ENCODE measurements at places on chromosomes 2 and 18.

- DNase-seq: no peak
These were observed 70.2 kb downstream of the AOX1 start for GRCh38 chr2:200655918-200656580.

DNA sequence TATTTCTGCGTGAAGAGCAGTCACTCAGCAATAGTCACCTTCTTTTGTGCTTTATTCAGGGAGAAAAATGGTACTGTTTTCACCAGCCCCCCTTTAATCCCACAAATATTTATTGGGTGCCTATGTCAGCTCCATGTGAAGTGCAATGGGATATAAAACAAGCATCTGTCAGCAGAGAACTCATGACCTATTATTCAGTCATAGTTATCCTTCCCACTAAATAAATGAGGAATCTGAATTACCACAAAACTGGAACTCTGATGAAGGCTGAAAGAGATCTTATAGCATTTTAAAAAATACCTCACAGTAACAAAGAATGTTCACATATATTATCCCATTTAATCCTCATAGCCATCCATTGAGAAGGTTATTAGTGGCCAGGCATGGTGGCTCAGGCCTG, 45.8 kb downstream of the DHX57 start:
- no peak for DNase-seq

DNA sequence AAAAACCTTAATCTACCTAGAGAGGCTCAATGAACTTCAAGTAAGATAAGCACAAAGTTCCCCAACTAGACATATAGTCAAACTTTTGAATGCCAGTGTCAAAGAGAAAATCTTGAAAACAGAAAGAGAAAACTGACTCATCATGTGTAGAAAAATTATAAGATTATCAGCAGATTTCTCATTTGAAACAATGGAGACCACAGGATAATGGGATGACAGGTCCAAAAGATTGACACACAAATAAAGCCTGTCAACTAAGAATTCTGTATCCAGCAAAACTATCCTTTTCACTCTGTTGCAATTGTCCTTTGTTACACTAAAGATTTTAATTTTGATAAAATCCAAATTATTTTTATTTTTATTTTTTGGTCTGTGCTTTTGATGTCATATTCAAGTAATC, 61.6 kb downstream of the COPS8 start:
- DNase-seq: no peak

GRCh38 chr2:18959952-18960717, 370.8 kb upstream of the NT5C1B start:
- DNase-seq: no peak

- DNase-seq: no peak
These were observed 16.3 kb upstream of the MFF start for GRCh38 chr2:227308784-227309183.

- DNase-seq: no peak
These were observed 28.4 kb downstream of the MEX3C start for GRCh38 chr18:51168960-51169662.

DNA sequence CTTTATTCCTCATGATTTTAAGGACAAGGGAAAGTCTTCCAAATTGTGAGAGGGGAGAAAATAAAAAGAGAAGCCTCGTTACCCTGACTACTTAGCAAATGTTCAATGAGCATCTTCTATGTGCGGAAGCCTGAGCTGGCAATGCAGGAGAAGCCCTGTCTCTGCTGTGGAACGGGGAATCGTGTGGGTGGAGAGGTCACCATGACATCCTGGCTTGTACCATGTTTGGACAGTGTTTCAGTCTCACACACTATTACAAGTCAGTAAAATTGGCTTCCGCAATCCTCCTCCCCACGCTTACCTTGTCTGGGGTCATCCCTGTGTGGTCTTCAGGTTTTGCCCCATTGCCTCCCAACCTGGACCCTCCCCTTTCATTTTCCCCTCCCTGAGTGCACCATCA, 65.0 kb upstream of the PPM1B start:
- no peak for DNase-seq

GRCh38 chr2:101124643-101125366, 26.4 kb downstream of the TBC1D8 start:
- no peak for DNase-seq

DNA sequence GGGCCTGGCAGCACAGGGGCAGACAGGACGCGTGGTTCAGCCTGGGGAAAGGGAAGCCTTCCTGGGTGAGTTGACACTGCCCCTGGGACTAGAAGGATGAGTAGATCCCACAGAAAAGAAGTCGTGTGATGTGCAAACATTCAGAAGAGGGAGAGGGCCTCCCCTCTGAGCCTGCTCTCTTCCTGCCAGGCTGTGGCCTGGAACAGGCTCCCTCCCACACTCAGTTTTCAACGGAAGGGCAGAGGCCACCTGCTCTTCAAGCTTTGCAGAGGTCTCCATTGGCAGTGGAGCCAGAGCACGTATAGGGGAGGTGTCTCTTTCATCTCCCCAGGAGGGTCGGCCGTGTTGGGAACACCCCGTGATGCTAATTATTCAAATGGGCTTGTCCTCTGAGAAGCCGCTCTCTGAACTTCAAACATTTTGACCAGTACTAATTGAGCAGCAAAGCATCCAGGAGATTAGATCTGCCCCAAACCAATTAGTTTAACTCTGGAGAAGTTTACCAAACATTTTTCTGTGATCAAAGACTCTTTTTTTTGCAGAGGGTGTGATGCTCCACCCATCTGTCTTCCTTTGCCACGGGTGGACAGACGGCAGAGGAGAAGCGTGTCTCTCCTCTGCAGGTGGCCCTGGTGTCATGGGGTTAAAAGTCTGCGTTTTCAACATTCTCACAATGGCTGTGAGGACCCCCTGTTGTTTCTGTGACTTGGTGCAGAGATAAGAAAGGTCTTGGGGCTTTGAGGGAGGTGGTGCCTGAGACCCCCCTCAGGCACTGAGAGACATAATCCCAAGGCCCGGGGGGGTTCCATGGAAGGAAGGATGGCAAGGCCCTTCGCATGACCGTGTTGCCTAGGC, 29.5 kb upstream of the ODC1 start:
- DNase-seq: no peak

- DNase-seq: no peak
These were observed 117.6 kb upstream of the RASGRP3 start for GRCh38 chr2:33358878-33359277.

- no peak for DNase-seq
These were observed 24.7 kb upstream of the AGAP1 start for GRCh38 chr2:235468978-235469655.

DNA sequence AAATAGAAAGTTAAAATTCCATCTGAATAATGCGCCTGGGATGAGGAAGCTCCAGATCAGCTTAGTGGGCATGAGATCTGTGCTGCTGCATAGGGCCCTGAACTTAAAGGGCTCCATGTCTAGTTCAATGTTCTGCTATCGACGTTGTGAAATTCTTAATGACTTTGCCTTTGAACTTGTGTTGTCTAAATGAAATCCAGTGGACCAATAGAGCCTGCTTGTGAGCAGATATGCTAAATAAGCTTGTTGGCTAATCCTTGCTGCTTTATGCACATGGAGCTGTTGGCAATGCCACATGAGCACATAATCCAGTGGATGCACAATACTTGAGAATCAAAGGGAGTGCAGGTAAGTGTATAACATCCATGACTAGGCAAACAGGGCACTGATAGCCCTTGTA, 228.6 kb downstream of the TNS1 start:
- DNase-seq: no peak

DNA sequence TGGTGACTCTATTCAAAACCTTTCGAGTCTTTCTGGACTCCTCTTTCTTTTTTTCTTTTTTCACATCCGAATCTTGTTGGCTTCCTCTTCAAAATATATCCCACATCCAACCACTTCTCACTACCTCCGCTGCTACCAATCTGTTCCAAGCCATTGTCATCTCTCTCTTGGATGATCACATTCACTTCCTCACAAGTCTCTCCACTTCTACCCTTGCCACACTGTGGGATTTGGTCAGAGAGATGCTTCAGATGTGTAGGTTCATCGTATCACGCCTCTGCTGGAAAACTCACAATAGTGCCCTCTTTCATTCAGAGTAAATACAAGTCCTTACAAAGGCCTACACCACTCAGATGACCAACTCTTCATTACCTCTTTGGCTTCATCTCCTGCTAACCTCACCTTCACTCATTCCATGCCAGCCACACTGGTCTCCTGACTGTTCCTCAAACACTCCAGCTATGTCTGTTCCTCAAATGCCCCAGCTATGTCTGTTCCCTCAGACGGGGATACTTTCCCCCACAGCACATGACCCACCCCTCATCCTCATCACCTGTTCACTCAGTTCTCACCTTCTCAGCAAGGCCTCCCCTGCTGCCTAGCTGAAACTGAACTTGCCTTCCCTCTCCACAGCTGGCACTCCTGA, 67.2 kb upstream of the PELI1 start:
- no peak for DNase-seq

- no peak for DNase-seq
These were observed 15.9 kb downstream of the RNF152 start for GRCh38 chr18:61876899-61877298.

GRCh38 chr2:170690640-170691039, 24.5 kb upstream of the SP5 start:
- DNase-seq: no peak

DNA sequence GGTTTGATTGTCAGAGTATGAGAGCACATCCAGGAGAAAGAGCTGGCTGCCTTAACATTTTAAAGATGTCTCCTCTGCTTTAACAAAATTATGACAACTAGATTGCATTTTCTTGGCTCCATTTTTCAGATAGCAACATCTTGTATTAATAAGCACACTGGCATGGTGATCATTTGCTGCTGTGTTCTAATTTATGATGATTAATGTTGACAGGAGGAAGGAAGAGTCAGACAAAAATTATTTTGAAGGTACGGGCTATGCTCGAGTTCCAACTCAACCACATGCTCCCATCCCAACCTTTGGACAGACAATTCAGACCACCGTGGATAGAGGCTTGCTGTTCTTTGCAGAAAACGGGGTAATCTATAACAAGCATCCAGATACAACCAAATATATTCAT, 98.2 kb upstream of the TTC39C start:
- no peak for DNase-seq

GRCh38 chr18:49691177-49691608, 122.1 kb downstream of the ACAA2 start:
- DNase-seq: no peak

DNA sequence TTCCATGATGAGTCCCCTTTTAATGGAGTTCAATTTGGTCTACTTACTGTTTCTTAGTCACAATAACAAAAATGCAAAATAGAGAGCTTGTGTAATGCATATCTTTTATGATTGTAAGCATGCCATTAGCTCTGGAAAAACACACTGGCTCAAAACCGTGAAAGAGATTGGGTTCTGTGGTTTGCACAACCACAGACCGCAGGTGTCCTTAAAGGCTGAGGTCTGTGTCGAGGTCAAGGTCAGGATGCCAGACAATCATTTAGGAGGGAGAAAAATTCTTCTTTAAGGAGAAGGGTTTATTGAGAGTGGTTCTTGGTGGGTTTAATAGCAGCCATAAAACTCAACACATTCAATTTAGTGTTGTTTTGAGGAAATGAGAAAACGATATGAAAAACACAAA, 487.2 kb downstream of the GALR1 start:
- no peak for DNase-seq

DNA sequence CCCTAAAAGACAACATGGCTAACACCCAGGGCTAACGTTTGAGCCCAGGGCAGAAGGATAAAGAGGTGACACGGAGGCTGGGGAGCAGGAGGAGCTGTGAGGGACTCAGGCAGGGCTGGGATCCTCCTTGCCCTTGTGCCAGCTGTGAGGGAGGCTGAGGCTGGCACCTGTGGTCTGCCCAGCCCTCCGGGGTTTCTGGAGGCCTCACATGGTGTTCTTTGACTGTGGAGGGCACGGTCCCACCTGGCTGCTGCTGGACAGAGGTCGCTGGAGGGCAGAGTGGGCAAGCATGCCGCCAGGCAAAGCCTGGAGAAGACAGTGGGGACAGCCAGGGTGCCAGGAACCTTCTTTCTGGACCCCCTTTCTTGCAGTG, 26.8 kb upstream of the CNNM3 start:
- DNase-seq: no peak

- DNase-seq: no peak
These were observed 7.7 kb upstream of the EHD3 start for GRCh38 chr2:31226266-31226665.

DNA sequence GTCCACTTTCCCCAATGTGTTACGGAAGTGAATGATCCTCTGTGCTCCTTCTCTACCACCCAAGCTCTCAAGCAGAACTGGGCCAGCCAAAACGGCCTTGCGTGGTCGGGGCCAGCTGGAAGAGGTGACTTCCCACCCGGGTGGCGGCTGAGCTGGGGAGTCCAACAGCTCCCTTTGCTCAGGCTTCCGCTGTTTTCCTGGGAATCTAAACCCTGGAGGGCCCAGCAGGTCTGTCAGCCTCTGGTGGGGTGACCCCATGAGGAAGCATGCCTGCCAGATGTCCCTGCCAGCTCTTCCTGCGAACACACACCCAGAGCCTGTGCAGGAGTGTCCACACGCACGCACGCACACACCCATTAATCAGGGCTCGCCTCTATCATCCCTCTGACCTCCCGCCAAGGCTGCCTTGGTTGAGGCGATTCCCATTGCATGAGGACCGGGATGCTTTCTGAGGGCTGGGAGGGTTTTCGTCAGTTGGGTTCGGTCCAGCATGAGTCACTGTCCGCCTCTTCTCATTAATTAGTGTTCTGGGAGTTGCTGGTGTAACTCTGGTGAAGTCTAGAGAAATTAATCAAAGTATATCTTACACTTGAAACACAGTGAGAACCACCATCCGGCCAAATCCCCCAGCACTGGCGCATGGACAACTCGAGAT, 90.6 kb downstream of the TWIST2 start:
- no peak for DNase-seq

DNA sequence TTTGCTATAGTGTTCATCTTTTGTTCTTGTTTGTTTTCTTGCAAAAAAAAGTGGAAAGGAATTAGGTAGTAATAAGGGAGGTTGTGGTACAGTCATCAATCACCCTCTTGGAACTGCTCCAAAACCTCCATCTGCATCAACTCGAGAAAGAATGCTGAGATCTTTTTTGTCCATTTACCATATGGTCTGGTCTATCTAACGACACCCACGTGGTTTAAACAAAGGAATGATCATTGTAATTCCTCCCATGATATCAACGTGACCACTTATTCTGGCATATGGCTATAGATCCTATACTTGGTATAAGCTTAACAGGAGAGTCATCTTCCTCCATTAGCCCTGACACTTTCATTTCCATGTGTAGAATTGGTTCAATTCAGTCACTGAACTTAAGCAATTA, 1025.3 kb upstream of the NXPH2 start:
- no peak for DNase-seq

DNA sequence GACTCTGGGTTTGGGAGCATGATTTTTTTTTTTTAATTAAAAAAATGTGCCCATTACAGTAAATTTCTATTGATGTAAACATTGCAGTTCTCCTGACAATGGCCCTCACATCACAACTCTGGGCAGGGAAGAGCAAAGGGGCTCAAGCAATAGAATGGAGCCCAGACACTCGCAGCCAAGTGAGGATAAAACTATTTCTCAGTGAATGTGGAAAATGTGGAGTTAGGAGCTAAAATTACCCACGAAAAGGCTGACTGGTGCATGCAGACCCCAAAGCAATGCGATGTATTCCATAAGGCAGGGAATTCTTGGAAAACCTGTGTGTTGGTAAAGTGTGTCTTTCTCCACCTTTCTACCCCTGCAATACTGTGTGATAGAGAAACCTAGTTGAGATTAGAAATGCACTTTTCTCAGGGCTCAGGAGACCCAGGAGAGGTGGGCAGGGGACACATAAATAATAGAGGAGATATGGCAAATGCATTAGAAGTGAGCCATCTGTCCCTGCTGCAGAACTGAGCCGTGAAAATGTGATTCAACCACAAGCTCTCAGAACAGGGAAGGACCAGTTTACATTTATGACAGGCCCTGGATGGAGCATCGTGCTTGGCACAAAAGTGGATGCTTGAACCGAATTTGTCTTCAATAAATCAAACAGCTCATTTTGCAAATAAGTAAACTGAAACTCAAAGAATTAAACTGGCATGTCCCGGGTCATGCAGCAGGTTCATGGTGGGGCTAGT, 100.1 kb downstream of the MYCN start:
- no peak for DNase-seq

Measured in CD4-positive, alpha-beta T cell treated with Interleukin-2 at 100 ng/mL for 4 hours (primary cell).